ENCODE measurements at places on chromosomes 5 and 9. TPM values are rescaled to one million over a fixed set of nuclear protein-coding genes. Genes with fewer than 3 reads are reported as not detected.

Gene CDHR2
- 0.35 TPM for total RNA-seq

Gene PCDHGB7
- 15.4 TPM for total RNA-seq

DNA sequence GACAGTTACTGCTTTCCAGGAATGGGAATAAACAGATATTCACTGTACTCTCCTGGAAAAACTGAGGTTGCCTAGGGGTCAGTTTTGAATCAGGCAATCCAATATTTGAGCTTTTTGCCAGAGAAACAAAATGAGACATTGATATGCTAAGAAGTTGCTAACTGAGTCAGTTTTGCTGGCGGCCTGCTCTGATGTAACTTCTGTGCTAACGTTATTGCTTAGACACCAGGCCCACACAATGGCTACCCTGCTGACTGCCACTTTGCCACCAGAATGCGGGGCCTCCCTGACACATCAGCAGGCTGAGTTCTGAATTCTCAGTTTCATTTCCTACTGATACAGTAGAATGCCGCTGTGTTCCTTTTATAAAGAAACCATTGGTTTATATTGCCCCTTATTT, 18.2 kb upstream of the ZNF618 start:
- DNase-seq: no peak

DNA sequence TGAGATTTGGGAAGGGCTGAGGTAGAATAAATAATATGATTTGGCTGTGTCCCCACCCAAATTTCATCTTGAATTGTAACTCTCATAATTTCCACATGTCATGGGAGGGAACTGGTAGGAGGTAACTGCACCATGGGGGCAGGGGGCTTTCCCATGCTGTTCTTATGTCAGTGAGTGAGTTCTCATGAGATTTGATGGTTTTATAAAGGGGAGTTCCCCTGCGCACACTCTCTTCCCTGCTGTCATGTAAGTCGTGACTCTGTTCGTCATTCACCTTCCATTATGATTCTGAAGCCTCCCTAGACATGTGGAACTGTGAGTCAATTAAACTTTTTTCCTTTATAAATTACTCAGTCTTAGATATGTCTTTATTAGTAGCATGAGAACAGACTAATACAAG, 115.5 kb upstream of the STARD4 start:
- no peak for DNase-seq

DNA sequence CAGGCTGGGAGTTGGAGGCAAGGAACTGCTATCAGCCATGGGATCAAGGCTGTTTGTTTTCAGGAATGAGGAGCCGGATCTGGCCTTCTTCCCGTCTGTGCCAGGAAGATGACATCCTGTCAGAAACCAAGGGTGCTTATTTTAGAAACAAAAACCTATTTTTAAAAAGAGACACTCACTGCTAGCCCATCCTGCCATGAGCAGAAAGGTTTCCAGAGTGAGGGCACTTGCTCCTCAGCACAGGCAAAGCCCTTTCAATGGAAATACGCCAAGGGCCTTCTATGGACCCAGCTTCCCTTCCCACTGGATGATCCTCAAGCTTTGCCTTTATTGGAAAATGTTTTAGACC, 132.6 kb upstream of the FSTL4 start:
- DNase-seq: no peak

All from upper lobe of right lung (tissue), 1 donor.